ENCODE measurements at places on chromosomes 6 and 20.

GRCh38 chr6:32255199-32256153 is 31.6 kb upstream of the NOTCH4 start:
- DNase-seq = peak; percentile 78

GRCh38 chr20:13147071-13147963 is 73.8 kb upstream of the ISM1 start:
- no peak for DNase-seq

DNA sequence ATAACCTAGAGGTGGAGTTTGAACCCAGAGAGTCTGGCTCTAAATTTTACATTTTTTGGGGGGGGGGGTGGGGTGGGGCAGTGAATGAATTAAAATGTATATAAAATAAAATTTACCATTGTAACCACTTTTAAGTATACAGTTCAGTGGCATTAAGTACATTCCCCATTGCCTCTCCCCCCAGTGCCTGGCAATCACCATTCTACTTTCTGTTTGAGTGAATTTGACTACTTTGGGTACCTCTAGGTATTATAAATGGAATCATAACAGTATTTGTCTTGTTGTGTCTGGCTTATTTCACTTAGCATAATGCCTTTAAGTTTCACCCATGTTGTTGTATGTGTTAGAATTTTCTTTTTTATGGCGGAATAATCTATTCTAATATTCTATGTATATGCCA is 2.7 kb downstream of the FAM110A start:
- no peak for DNase-seq

- DNase-seq = no peak
These were observed 3.7 kb downstream of the FBXO5 start for GRCh38 chr6:152979116-152979515.

DNA sequence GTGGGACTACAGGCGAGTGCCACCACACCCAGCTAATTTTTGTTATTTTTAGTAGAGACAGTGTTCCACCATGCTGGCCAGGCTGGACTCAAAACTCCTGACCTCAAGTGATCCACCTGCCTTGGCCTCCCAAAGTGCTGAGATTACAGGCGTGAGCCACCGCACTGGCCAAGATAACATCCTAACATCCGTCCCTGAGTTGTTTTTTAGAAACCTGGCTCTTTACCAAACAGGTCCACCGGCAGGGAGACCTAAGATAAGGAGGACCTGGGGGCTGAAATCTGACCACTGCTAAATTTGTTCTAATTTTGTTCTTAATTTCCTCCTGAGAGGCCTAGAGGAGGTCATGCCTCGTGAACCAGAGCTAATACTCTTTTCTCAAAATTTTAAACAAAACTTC is 20.5 kb downstream of the CTCFL start:
- no peak for DNase-seq

DNA sequence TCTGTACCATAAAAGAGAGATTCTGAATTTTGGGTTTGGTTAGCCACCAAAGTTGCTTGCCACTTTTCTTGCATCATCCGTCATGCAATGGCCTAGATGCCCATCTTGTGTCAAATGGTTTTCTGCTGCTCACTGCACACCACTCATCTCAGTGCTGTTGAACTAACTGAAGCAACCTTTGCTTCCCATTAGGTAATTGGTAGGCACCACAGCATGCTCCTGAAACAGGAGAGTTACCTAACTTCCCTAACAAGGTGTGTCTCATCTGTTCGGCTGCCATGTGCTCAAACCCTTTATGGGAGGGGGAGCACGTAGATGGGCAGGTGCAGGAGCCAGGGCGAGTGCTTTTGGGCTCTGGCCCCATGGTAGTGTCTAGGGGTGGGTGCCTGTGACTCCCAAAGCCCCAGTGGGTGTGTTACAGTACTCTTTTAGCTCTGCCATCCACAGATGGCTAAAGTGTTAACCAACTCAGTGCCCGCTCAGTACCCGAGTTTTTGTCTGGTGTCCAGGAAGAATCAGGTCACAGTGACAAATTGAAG is 147.4 kb upstream of the SPACA1 start:
- DNase-seq = no peak

- DNase-seq = peak; percentile 90
These were observed 17.9 kb upstream of the PRDM13 start for GRCh38 chr6:99588618-99589289.

DNA sequence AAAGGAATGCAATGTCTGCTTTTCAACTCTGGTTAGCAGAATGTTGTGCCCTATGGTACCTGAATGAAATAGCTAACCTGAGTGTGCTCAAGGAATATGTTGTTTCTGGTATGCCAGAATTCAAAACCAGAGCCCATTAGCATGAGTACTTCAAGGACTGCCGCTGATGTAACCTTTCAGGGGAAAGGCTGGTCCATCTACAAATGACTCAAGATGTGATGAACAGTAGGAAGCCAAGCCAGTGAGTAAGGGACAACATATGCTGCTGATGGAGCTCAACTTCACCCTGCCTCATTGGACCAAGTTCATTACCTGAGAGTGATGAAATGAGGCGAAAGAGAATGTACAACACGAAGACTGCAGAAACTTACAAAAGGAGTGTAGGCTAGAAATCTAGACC is 95.7 kb upstream of the BMP2 start:
- no peak for DNase-seq

DNA sequence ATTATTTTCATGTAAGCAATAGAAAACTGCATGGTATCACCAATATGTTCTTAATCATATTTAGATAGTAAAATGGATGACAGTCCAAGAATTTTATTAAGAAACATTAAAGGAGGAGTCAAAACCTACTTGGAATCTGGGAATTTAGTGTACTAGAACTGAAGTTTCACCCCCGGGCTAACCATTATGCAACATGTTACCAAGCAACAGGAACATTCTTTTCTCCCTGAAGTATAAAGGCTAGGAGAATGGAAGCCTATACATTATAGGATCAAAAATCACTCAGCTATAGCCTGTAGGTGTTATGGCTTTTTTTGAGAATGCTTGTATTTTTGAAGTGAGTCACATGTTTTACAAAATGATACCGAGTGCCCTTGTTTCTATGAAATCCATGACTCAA is 538.3 kb downstream of the GRIK2 start:
- no peak for DNase-seq
